Stomach (tissue), 19 donors: ENCODE measurements at places on chromosomes 11 and 22. TPM values are rescaled to one million over a fixed set of nuclear protein-coding genes. Genes with fewer than 3 reads are reported as not detected.

GRCh38 chr22:24389680-24390079 lies 37.7 kb upstream of the ADORA2A start:
- peak overlapping the region; percentile 65 for H3K27ac ChIP-seq
- DNase-seq = no peak
- H3K4me1 ChIP-seq = peaks cover 33% of the 10 kb centered on the region
- H3K4me3 ChIP-seq = no peak overlapping the region

DNA sequence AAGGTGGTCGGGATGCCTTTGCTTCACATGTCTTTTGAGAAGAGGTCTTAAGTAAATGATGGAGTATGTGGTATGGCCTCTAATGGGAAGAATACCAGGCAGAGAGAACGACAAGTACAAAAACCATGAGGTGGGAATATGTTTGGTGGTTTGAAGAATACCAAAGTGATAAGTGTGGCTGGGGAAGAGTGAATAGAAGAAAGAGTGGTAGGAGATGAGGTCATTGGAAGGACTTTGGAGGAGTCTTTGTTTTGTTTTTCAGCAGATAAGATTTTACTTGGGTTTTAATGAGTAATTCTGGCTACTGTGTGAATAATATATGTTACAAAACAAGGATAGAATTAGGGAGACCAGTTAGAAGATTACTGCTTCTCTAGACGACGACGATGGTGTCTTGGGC lies 515.4 kb downstream of the RAB38 start:
- H3K36me3 ChIP-seq = no peaks in the 10 kb centered on the region
- H3K4me1 ChIP-seq = no peaks in the 10 kb centered on the region
- DNase-seq = no peak
- no peaks in the 10 kb centered on the region for H3K27me3 ChIP-seq
- no peak overlapping the region for H3K27ac ChIP-seq
- no peak overlapping the region for H3K4me3 ChIP-seq

GRCh38 chr11:57277845-57278720 lies 41.0 kb upstream of the APLNR start:
- DNase-seq = peak; percentile 70
- H3K4me1 ChIP-seq = peaks cover 22% of the 10 kb centered on the region
- no peaks in the 10 kb centered on the region for H3K36me3 ChIP-seq
- H3K27me3 ChIP-seq = no peaks in the 10 kb centered on the region
- no peak overlapping the region for H3K4me3 ChIP-seq
- peak overlapping the region; percentile 75 for H3K27ac ChIP-seq

DNA sequence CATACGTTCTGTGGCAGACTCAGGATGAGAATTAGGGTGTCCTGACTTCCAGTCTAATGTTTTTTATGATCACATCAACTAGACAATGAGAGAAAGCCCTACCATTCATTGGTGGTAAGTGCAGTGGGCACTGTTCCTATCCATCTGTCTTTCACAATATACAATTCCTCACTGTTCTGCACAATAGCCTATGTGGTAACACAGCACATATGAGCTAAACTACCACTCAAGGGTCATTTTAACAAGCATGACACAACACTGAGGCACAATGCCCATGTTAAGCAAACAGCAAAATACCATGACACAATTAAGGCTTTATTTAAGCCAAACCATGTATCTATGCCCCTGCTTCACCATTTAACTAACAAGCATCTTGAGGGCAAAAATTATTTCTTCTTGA lies 52.3 kb downstream of the SIK3 start:
- H3K27ac ChIP-seq = no peak overlapping the region
- no peaks in the 10 kb centered on the region for H3K27me3 ChIP-seq
- DNase-seq = no peak
- no peaks in the 10 kb centered on the region for H3K36me3 ChIP-seq
- peaks cover 52% of the 10 kb centered on the region for H3K4me1 ChIP-seq

- peaks cover 17% of the 10 kb centered on the region for H3K27me3 ChIP-seq
- H3K27ac ChIP-seq = no peak overlapping the region
- DNase-seq = no peak
- H3K4me1 ChIP-seq = no peaks in the 10 kb centered on the region
- no peaks in the 10 kb centered on the region for H3K36me3 ChIP-seq
- H3K4me3 ChIP-seq = no peak overlapping the region
Observed at GRCh38 chr22:45962756-45963324, 14.1 kb downstream of the WNT7B start.

DNA sequence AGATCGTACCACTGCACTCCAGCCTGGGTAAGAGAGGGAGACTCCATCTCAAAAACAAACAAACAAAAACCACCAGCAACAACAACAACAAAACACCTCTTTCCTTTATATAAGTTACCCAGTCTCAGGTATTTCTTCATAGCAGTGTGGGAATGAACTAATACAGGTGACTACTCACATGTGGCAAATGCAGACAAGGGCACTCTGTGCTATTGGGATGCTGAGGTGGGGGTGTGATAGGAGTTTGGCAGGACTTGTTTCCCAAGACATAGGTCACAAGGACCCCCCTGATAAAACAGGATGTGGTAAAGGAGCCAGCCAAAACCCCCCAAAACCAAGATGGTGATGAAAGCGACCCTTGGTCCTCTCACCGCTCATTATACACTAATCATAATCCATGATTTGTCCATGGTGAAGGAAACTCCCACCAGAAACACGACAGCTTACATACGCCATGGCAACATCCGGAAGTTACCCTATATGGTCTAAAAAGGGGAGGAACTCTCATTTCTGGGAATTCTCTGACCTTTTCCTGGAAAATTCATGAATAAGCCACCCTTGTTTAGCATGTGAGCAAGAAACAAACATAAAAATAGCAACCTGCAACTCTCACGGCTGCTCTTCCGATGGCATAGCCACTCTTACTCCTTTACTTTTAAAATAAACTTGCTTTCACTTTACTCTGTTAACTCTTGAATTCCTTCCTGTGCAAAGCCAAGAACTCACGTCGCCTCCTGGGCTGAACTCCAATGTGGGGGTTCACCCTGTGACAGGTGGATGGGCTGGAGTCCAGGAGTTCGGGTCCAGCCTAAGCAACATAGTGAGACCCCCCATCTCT lies 18.8 kb upstream of the INCENP start:
- peaks cover 35% of the 10 kb centered on the region for H3K4me1 ChIP-seq
- peak; percentile 83 for DNase-seq
- H3K27me3 ChIP-seq = no peaks in the 10 kb centered on the region
- H3K36me3 ChIP-seq = no peaks in the 10 kb centered on the region
- peak overlapping the region; percentile 54 for H3K27ac ChIP-seq
- H3K4me3 ChIP-seq = peak overlapping the region; percentile 26

GRCh38 chr11:82174610-82175009 lies 559.1 kb downstream of the FAM181B start:
- no peaks in the 10 kb centered on the region for H3K36me3 ChIP-seq
- no peak overlapping the region for H3K27ac ChIP-seq
- no peak overlapping the region for H3K4me3 ChIP-seq
- no peaks in the 10 kb centered on the region for H3K27me3 ChIP-seq
- H3K4me1 ChIP-seq = no peaks in the 10 kb centered on the region

DNA sequence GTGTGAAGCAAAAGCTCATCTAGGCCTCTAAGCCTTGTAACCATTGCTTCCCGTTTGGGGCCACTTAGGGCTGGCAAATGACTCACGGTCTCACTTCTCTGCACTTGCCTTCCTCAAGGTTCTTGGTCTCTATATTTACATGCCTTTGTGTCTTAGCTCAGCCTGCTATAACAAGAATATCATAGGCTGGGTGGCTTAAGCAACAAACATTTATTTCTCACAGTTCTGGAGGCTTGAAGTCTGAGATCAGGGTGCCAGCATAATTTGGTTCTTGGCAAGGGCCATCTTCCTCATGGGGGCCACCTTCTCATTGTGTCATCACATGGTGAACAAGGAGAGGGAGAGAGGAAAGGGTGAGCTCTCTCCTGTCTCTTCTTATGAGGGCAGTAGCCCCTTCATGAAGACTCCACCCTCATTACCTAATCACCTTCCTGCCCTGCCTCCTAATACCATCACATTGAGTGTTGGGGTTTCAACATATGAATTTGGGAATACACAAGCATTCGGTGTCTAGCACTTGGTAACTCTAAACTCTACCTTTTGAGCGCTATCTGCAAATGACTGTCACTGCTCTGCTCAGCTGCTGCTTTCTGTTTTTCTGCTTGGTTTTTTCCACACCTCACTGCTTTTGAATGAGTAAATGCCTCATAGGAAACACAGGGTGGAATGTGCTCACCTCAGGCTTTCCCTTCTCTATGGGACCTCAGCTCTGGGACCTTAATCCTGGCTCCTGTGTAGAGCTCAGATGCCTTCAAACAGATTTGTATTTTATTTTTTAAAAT lies 16.2 kb upstream of the ME3 start:
- H3K4me1 ChIP-seq = no peaks in the 10 kb centered on the region
- no peak overlapping the region for H3K4me3 ChIP-seq
- no peak overlapping the region for H3K27ac ChIP-seq
- peak; percentile 26 for DNase-seq

GRCh38 chr11:121340032-121340580 lies 47.5 kb downstream of the SC5D start:
- no peak for DNase-seq
- no peaks in the 10 kb centered on the region for H3K4me1 ChIP-seq
- no peaks in the 10 kb centered on the region for H3K36me3 ChIP-seq

- H3K4me1 ChIP-seq = peaks cover 5% of the 10 kb centered on the region
- DNase-seq = peak; percentile 86
- no peak overlapping the region for H3K27ac ChIP-seq
- peak overlapping the region; percentile 11 for H3K4me3 ChIP-seq
Observed at GRCh38 chr11:116732271-116733042, 40.3 kb downstream of the BUD13 start.

DNA sequence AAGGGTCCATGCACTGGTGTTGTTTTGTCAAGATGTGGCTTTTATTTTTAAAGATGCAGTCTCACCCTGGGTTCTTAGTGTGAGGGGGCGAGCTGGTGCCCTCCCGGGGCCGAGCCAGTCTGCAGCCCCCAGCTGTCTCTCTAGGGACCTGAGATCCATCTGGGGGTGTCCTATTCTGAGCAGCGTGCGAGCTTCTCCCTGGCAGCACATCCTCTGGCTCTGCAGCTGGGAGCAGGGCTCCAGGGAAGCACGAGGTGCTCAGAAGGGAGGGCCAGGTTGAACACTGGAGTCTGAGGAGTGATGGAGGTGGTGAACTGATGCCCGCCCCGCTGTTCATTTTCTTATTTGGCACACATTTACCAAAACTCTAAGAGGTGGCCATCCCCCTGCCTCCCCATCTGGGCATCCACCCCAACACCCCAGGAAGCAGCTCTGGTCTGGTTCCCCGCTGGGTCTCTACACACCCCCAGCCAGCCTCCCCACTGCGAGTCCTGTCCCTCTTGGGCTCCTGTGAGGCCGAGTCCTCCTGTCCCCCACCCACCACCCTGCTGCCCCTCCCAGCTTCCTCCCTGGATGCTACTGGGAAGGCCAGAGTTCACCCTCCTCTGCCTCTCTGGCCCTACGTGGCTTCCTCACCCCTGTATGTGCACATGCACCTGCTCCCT lies 956.4 kb downstream of the BRD1 start:
- no peaks in the 10 kb centered on the region for H3K4me1 ChIP-seq
- no peak overlapping the region for H3K27ac ChIP-seq
- no peak overlapping the region for H3K4me3 ChIP-seq
- peaks cover 12% of the 10 kb centered on the region for H3K27me3 ChIP-seq
- DNase-seq = no peak
- no peaks in the 10 kb centered on the region for H3K36me3 ChIP-seq

DNA sequence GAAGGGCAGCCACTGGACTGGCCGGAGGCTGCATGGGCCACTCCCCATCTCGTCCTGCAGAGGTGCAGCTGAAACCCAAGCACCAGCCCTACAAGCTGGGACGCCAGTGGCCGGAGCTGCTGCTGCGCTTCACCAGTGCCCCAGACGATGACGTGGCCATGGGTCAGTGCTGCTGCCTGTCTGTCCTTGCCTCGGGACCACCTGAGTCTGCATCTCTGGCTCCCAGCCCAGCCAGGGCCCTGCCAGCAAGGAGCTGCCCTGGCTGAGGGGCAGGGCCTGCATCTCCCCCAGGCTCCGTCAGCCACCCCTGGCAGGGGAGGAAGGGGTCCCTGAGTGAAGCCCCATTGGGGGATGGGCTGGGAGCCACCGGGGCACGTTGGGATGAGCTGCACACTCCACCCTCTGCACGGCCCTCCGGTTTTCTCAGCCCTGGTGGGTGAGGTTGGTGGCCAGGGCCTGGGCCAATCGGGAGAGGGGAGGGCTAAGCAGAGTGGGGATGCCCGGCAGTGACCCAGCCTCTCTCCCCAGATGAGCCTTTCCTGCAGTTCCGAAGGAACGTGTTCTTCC lies 7.2 kb downstream of the FRMD8 start:
- peaks cover 24% of the 10 kb centered on the region for H3K4me1 ChIP-seq
- no peak overlapping the region for H3K27ac ChIP-seq
- no peak for DNase-seq
- H3K36me3 ChIP-seq = peaks cover 45% of the 10 kb centered on the region
- no peaks in the 10 kb centered on the region for H3K27me3 ChIP-seq

- peaks cover 18% of the 10 kb centered on the region for H3K4me1 ChIP-seq
- H3K4me3 ChIP-seq = no peak overlapping the region
- H3K27me3 ChIP-seq = no peaks in the 10 kb centered on the region
- H3K36me3 ChIP-seq = no peaks in the 10 kb centered on the region
- DNase-seq = peak; percentile 92
Observed at GRCh38 chr11:121466063-121466794, 13.5 kb upstream of the SORL1-AS1 start.

GRCh38 chr22:48695251-48695650 lies 1132.4 kb downstream of the BRD1 start:
- no peak overlapping the region for H3K27ac ChIP-seq
- no peaks in the 10 kb centered on the region for H3K36me3 ChIP-seq
- DNase-seq = no peak
- no peaks in the 10 kb centered on the region for H3K4me1 ChIP-seq
- no peak overlapping the region for H3K4me3 ChIP-seq

Gene GRAP2
- total RNA-seq = not detected

Gene APOL1
- total RNA-seq = 5.2 TPM

Gene MFNG
- total RNA-seq = 86.4 TPM

Gene VSIG10L2
- not detected for total RNA-seq

Gene DGCR6
- 4.2 TPM for total RNA-seq

Gene ELFN2
- total RNA-seq = not detected

Gene DLG2
- total RNA-seq = 4.5 TPM
